ENCODE measurements at places on chromosomes 16 and 17.

GRCh38 chr17:7186241-7186640 is 7.1 kb upstream of the ASGR1 start:
- no peaks in the 10 kb centered on the region for H3K36me3 ChIP-seq
- DNase-seq: peak; percentile 12
- no peaks in the 10 kb centered on the region for H3K27me3 ChIP-seq
- no peak overlapping the region for H3K27ac ChIP-seq
- H3K4me3 ChIP-seq: no peak overlapping the region
- H3K4me1 ChIP-seq: no peaks in the 10 kb centered on the region

DNA sequence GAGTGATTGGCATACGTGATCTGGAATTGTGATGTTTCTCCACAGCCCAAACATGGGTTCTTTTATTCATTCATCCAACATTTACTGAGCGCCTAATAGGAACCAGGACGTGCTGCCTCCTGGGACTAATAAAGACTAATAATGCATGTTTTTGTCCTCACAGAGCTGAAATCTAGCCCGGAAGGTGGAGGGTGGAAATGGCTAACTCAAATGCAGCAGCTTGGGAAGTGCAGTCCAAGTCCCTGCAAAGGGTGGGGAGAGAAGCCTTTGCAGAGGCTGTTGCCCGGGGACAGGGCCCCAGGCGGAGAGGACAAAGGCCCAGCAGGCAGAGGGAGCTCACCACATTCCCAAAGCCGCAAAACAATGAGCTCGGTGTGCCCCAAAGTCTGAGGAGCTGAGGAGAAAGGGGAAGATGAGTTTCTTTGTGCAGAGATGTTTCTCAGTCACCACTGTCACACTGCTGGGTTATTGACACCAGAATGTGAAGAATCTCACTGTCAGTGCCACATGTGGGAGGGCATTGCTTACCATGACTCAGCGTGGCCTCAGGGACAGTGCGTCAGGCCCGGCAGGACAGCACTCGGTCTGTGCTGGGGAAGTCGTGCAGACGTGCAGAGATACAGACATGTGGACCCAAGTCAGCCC is 118.2 kb upstream of the CHMP6 start:
- no peak for DNase-seq
- H3K36me3 ChIP-seq: peaks cover 13% of the 10 kb centered on the region
- H3K27ac ChIP-seq: no peak overlapping the region
- no peaks in the 10 kb centered on the region for H3K4me1 ChIP-seq

DNA sequence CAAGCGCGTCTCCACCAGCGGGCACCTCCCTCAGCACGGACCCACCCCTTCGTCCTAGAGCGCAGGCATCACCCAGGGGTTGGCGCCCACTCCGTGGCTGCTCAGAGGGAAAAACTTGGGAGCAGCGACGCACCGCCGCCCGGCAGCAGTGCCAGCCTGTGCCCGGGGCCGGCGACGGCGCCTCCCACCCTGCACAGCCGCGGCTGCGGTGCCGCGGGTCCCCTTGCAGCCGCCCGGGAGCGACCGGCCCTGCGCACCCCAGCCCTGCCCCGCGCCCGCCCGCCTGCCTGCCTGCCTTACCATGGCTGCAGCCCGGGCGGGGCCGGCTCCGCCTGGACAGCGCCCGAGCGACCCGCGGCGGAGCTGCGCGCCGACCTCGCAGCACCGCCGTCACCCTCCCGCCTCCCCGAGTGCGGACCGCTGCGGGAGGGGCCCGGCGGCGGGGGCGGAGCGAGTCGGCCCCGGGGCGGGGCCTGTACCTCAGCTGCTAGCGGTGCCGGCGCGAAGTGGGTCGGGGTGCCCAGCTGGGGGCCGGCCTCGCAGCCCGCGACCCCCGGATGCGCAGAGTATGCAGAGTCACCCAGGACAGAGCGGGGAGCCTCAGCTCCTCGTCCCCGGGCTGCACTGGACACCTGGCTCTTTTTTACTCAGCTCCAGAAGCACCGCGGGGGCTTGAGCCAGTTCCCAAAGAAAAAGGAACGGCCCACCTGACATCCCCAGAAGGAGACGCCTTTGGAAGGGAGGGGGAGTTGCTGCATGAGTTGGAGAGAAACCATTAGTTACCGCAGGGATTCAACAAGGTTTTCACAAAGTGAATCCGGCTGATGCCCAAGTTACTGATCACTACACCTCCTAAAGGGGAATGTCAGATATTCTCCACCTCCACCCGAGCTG is 17.5 kb upstream of the MTMR4 start:
- H3K4me3 ChIP-seq: peak overlapping the region; percentile 59
- H3K27me3 ChIP-seq: no peaks in the 10 kb centered on the region
- H3K36me3 ChIP-seq: no peaks in the 10 kb centered on the region
- H3K4me1 ChIP-seq: peaks cover 45% of the 10 kb centered on the region

DNA sequence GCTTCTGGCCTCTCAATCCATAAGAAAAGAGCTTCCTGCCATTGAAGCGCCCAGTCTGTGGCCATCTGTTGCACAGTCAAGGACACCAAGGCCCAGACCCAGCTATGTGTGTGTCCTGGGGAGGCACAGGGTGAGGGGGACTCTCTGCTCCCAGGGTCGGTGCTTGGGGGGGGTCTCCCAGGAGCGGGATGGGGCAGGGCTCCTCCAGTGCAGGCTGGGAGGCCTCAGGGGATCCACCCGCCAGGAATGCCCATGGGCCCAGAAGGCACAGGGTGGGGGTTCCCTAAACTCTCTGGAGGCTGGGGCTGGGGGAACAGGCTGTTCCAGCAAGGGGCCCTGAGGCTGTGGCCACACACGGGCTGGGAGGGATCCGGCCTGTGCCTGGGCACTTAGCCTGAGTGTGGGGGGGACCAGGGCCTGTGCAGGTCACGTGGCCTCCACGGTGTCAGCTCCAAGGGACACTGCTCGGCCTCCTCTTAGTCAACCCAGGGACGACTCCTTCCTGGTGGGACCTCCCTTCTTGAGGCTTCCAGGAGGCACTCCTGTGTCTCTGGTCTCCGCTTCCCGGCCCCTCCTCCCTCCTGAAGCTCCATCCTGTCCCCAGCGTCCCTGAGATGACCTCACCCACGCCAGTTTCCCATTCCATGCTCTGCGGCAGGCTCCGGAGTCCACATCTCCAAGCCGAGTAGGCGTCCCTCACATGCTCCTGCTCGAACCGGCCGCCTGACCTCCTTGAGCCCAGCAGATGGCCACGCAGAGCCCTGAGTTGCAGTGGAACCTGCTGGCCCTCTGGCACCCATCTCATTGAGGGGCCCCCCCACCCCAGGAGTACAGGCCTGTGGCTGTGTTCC is 23.1 kb upstream of the BAHCC1 start:
- H3K4me3 ChIP-seq: no peak overlapping the region
- peak; percentile 79 for DNase-seq
- no peak overlapping the region for H3K27ac ChIP-seq
- no peaks in the 10 kb centered on the region for H3K27me3 ChIP-seq

DNA sequence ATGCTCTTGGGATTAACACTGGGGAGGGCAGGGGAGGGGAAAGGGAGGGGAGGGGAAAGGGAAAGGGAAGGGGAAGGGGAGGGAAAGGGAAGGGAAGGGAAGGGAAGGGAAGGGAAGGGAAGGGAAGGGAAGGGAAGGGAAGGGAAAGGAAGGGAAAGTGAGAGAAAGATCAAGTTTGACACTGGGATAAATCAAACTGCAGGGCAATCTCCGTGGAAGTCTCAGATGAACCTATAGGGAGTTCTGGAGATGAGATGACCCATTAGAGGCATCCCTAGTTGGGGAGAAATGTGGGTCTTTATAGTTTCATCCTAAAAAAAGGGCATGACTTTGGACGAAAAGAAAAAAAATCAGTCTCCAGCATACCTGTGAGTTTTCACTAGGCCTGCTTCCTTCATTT is 2.2 kb downstream of the KRTAP4-12 start:
- H3K4me3 ChIP-seq: no peak overlapping the region
- H3K4me1 ChIP-seq: no peaks in the 10 kb centered on the region
- no peaks in the 10 kb centered on the region for H3K36me3 ChIP-seq
- no peak overlapping the region for H3K27ac ChIP-seq

DNA sequence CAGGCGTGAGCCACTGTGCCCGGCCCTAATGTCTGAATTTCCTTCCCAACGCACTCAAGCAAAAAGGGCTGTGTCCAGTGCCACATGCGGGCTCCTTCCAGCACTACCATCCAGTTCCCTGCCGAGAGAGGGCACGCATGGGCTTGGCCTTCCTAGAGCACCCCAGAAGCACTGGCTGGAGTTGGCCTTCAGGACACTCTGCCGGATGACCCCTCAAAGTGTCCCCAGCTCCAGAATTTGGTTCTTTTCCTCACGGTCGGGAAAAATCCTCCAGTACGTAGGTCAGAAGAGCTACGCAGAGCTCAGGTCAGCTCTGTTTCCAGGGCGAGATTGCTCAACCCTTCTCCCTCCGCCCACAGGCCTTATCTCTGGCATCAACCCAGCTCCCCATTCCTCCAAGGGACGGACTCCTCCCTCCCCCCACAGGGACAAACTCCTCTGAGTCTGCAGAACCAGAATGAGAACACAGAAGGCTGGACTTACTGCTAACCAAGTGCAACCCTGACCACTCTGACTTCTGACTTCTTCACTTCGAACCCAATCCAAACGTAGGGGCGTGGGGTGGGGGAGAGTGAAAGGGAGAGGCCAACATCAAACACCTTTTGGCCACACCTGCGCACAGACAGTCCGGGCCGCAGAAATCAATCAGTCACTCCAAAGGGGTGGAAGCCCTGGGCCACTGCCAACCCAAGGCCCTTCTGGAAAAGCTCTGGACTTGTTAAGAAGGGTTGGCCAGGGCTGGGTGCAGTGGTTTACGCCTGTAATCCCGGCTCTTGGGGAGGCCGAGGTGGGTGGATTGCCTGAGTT is 3.6 kb downstream of the CDC42EP4 start:
- no peak overlapping the region for H3K27ac ChIP-seq
- no peak for DNase-seq
- H3K4me1 ChIP-seq: peaks cover 12% of the 10 kb centered on the region

- H3K4me1 ChIP-seq: no peaks in the 10 kb centered on the region
- H3K4me3 ChIP-seq: no peak overlapping the region
- no peaks in the 10 kb centered on the region for H3K36me3 ChIP-seq
- peaks cover 2% of the 10 kb centered on the region for H3K27me3 ChIP-seq
Observed at GRCh38 chr17:31492880-31493655, 101.6 kb downstream of the RAB11FIP4 start.

GRCh38 chr17:74049167-74049966 is 154.1 kb upstream of the RPL38 start:
- H3K4me3 ChIP-seq: no peak overlapping the region
- no peaks in the 10 kb centered on the region for H3K4me1 ChIP-seq
- peaks cover 45% of the 10 kb centered on the region for H3K27me3 ChIP-seq
- DNase-seq: no peak
- H3K27ac ChIP-seq: no peak overlapping the region

- H3K27ac ChIP-seq: no peak overlapping the region
- DNase-seq: peak; percentile 18
- no peaks in the 10 kb centered on the region for H3K27me3 ChIP-seq
- H3K4me3 ChIP-seq: peak overlapping the region; percentile 47
- no peaks in the 10 kb centered on the region for H3K4me1 ChIP-seq
Observed at GRCh38 chr17:6940186-6940649, 55.6 kb upstream of the ALOX12 start.

GRCh38 chr17:28955408-28955807 is 4.1 kb upstream of the PHF12 start:
- DNase-seq: no peak
- no peaks in the 10 kb centered on the region for H3K36me3 ChIP-seq
- H3K4me3 ChIP-seq: no peak overlapping the region
- peak overlapping the region; percentile 43 for H3K27ac ChIP-seq

DNA sequence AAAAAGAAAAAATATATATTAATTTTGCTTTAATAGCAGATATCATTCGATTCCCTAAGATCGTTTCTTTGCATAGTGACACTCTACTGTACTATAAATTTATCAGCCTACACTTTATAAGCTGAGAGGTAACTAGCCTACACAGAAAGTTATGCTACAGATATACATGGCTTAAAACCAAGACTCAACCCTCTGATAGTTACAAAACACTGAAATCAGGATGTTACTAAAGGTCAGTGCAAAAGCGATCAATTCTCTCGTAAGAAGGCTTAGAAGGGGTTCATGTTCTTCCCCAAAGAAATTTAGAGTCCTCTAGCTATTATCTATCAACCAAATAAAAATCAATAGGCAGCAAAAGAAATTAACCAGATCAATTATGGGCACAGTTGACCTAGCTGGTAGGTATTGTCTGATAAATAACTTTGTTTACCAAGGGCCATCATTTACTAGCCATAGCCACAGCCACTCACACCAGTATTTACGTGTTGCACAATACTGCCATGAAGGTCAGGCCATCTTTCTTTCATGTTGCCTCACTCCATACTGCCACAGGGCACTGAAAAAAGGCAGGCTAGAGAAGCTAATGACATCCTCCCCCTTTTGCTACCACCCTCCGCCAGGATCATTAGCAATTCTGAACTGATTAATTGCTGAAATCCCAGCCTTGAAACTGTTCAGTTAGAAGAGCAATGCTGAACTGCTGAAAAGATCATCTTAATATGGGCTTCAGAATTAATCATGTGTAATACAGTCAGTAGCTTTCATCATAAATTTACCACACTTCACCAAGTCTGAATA is 43.7 kb downstream of the RND2 start:
- H3K4me3 ChIP-seq: no peak overlapping the region
- peaks cover 56% of the 10 kb centered on the region for H3K36me3 ChIP-seq
- DNase-seq: no peak
- H3K4me1 ChIP-seq: no peaks in the 10 kb centered on the region
- no peaks in the 10 kb centered on the region for H3K27me3 ChIP-seq
- no peak overlapping the region for H3K27ac ChIP-seq

DNA sequence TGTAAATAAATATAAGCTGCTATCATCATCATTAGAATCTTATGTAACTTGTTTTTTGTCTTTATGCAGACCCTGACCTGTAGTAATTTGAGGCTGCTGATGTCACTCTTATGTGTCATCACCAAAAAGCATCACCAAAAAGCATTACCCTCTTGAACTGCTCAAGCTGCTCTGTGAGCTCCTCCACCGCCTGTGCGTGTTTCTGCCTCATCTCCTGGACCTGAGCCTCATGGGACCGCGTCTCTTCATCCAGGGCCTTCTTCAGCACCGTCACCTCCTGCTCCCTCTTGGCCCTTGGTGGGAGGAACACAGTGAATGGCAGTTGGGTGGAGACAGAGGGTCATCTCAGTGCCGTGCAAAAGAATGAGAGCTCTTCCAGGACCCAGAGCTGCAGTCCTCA is 82.4 kb downstream of the NDE1 start:
- no peak for DNase-seq
- H3K36me3 ChIP-seq: no peaks in the 10 kb centered on the region
- H3K27me3 ChIP-seq: no peaks in the 10 kb centered on the region
- H3K27ac ChIP-seq: no peak overlapping the region
- no peak overlapping the region for H3K4me3 ChIP-seq

GRCh38 chr16:11033629-11034420 is 89.5 kb downstream of the CLEC16A start:
- H3K27ac ChIP-seq: no peak overlapping the region
- no peak for DNase-seq
- H3K4me3 ChIP-seq: no peak overlapping the region
- no peaks in the 10 kb centered on the region for H3K4me1 ChIP-seq
- peaks cover 3% of the 10 kb centered on the region for H3K36me3 ChIP-seq
- no peaks in the 10 kb centered on the region for H3K27me3 ChIP-seq

GRCh38 chr17:54882371-54882770 is 18.3 kb upstream of the TOM1L1 start:
- H3K27me3 ChIP-seq: no peaks in the 10 kb centered on the region
- H3K36me3 ChIP-seq: no peaks in the 10 kb centered on the region
- no peak for DNase-seq
- H3K4me1 ChIP-seq: no peaks in the 10 kb centered on the region
- no peak overlapping the region for H3K4me3 ChIP-seq

Measured in SJCRH30 (cell line).